NAMALWA (cell line): ENCODE measurements at places on chromosomes 2 and 18.

DNA sequence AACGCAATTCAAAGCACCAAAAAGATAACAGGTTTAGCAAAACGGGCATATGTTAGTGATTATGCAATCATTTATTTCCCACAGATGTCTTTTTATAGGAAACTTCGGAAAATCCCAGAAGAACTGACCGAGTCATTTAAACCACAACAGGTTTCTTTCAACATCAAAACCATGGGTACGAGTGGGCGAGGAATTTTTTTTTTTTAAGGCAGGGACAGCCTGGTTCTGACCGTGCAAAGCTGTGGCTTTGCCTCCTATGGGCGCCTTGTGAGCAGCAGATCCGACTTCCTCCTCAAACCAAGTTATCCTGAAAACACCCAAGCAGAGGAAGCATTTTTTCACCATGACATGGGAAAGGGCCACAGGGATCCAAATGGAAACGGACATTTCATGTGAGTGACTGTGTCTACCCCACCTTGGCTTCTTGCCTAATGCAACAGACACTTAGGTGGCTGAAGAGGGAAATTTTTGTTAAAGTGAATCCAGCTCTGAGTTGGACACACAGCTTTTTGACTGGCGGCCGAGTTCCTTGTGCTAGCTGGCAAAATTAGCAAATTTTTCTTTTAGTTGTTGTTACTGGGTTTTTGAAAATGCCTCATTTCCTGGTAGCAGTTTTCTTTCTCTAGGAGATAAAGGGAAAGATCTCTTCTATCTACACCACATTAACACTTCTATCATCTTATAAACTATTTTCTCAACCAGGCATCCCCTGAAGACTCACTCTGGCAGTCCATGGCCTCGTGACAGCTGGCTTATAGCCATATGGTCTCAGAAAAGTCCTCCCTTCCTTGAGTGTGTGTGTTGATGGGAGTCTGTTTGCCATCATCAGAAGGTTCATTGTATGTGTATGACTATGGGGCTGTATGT lies 487.4 kb upstream of the ZEB2 start:
- DNase-seq, result no peak

DNA sequence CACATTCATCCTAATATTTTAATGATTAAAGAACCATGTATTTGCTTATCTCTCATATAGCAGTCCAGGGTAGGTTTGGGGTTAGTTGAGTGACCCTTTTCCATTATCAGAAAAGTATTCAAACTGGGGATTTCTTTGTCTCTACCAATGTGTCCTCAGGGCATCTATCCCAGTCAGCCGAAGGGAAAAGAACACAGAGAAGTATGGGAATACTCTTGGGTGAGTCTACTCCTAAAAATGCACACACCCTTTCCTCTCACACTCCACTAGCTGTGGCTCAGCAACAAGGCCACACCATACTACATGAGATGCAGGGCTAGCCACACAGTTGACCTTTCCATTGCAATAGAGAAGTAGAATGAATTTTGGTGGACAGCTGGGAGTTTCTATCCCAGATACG lies 114.3 kb downstream of the NXPH2 start:
- no peak for DNase-seq

DNA sequence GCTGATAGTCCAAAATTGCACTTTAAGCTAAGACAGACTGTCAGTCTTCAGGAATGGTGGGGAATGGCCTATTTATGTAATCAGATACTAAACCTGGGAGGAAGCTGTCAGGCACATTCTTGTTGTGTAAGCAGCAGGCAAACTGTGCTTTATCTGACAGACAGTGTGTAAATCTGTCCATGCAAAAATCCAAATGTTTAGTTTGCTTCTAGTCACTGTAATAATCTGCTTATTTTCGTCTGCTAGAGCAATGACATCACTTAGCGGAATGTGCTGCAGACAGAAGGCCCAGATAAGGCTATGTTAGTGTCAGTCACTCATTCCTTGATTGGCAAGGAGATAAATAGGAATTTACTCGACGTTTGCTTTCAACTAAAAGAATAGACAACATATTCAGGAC lies 263.5 kb downstream of the ZNF407 start:
- no peak for DNase-seq

GRCh38 chr2:42101206-42102023 lies 53.6 kb downstream of the PKDCC start:
- DNase-seq, result no peak

GRCh38 chr2:234146087-234146826 lies 95.8 kb downstream of the SPP2 start:
- no peak for DNase-seq

DNA sequence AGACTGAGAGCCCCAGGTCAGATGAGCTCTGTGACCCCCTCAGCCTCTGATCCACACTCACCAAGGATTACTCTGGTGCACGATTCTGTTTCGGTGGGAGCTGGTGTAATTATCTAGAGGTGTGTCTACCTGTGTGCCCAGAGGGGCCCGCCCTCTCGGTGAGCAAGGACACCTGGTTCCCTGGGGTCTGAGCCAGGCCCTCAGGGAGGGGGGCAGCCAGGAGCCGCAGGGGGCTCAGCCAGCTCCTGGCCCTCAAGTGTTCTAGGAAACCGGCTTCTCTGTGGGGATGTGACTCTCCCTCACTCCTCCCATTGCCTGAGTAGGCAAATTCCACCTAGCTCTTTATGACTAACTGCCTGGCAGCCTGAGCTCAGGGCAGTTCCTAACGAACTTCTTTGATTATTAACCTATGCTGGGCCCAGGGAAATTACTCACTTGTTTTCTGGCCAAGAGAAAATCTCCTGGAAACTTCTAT lies 17.4 kb downstream of the AGAP1 start:
- DNase-seq, result no peak

- DNase-seq, result no peak
Observed at GRCh38 chr2:207215308-207215707, 49.6 kb upstream of the KLF7 start.

DNA sequence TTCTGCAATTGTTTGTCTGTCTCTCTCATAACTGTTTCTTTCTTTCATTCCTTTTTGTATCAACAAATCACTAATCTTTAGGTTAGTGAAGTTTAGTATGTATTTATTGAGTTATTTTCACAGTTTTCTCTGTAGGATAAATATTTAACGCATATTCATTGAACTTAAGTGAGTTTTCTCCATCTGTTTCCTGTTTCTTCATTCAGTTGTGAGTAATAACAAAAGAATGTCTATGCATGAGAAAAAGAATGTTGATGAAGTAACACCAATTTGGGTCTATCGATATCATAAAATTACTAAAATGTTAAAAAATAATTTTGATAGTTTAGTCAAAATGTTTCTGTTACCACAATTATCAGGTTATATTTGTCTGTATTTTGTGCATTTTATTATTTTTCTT lies 948.0 kb downstream of the DSC3 start:
- DNase-seq, result no peak

DNA sequence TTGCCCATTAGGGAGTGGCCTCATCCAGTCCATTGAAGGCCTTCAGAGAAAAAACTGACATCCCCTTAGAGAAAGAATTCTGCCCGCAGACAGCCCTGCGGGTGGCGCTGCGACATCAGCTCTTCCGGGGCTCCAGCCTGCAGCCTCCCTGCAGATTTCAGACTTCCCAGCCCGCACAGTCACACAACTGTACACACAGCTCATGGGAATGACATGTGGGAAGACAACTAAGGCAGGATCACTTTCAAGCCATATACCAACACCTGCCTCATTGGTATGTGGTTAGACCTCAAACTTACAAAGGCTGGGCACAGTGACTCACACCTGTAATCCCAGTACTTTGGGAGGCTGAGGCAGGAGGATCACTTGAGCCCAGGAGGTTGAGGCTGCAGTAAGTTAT lies 24.8 kb upstream of the TUBB6 start:
- no peak for DNase-seq

DNA sequence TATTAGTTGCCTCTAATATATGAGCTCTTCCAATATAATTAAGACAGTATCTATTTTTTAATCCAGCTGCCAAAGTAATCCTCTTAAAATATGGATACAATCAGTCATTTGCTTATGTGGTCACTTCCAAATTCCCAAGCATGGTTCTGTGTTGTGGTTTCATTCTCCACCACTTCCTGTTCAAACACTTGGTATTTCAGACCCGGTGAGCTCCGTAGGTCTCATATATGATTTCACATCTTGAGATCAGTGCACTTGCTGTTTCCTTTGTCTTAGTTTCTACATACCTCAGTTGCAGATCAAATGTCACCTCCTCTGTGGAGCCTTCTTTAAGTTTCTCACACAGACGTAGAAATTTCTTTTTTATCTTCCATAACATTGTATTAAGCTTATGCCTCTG lies 254.2 kb downstream of the KCNS3 start:
- no peak for DNase-seq

GRCh38 chr2:188369365-188369764 lies 77.7 kb downstream of the GULP1 start:
- peak; percentile 52 for DNase-seq
